Activated naive CD4-positive, alpha-beta T cell treated with Interleukin-2 at 50 U/mL for 16 hours (primary cell): ENCODE measurements at places on chromosomes 6 and 20.
A peak's percentile ranks its signal among the peaks of the same experiment; 100 is the strongest.

DNA sequence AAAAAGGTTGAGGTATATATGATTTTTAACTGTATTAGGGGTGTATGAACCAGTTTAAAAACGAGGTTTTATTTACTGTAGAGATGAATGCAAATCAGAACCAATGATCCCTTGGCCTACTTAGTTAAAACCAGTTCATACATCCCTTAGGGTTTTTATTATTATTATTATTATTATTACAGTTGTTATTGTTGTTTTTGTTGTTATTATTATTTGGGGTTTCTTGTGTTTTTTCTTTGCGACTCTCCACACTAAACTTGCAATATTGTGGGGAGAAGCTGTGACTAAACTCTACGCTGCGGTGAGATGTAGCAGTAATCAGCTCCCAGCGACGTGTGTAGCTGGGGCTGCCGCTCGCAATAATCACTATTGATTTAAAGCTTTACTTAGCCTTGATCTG is 62.2 kb downstream of the SSR1 start:
- DNase-seq = no peak

DNA sequence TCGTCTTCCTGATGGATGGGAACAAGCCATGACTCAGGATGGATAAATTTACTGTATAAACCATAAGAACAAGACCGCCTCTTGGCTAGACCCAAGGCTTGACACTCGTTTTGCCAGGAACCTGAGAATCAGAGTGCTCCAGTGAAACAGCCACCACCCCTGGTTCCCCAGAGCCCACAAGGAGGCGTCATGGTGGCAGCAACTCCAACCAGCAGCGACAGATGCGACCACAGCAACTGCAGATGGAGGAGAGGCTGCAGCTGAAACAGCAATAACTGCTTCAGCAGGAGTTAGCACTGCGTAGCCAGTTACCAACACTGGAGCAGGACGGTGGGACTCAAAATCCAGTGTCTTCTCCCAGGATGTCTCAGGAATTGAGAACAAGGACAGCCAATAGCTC is 100.9 kb upstream of the SAMD5 start:
- DNase-seq = no peak

GRCh38 chr6:25630508-25631278 is 21.3 kb upstream of the SCGN start:
- no peak for DNase-seq

DNA sequence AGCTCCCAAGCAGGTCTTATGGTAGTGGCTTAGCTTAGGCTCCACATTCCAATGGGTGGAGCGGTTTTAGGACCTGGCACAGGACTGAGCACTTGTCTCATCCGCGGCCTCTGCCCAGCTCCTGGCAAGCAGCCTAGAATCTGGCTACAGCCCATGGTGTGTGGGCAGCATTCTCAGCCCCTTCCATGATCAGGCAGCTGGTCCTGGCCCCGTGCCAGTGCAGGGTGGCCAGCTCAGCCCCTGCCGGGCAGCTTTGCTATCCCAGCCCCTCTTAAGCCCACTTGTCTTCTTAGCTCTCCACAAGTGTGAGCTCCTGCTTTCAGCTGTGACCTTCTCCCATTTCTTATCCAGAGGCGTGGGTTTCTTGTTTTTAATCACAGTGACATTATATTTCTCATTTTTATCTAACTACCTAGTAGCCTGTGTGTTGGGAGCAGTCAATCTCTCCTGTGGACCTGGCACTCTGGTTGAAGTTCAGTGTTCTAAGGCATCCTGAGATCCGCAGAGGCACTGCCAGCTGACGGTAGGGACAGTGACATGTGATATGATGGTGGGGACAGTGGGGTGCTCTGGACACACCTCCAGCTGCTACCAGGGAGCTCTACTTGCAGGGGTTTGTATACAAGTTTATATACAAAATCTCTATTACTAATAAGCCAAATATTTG is 119.9 kb upstream of the PRND start:
- DNase-seq = no peak

DNA sequence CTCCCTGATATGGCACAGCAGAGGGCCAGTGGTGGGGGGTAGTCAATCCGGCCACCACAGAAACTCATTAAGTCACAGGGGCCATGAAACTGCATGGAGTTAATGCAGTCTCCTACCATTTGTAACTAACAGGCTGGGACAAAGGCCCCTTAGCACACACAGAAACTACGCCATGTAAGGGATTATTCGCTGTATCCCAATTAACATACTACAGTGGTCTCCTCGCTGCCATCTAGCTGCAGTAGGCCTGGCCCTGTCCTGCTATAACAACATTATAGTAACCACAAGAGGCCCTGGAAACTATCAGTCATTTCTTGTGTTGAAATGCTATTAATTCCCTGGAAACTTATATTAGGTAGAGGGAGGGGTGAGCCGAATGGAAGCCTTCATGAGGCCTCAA is 72.3 kb upstream of the CCN2 start:
- no peak for DNase-seq

- no peak for DNase-seq
Observed at GRCh38 chr6:31767096-31767645, 4.7 kb downstream of the SAPCD1 start.

DNA sequence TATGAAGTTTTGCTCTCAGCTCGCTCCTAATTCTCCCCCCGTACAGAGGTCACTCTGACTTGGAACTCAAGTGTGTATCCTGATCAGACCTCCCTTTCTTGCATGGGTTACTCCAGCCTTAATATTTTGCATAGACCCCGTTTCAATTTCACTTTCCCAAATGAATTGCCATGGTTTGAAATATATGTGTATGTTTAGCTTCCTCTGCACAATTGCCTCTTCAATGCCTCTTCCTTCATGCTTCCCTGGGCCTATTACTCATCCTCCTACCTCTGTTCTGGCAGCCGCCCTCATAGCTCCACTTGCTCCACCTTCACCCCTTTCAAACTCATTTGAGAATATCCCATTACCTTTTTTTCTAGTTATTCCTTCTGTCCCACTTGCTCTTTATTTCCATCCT is 90.0 kb upstream of the SAMD5 start:
- DNase-seq = no peak

DNA sequence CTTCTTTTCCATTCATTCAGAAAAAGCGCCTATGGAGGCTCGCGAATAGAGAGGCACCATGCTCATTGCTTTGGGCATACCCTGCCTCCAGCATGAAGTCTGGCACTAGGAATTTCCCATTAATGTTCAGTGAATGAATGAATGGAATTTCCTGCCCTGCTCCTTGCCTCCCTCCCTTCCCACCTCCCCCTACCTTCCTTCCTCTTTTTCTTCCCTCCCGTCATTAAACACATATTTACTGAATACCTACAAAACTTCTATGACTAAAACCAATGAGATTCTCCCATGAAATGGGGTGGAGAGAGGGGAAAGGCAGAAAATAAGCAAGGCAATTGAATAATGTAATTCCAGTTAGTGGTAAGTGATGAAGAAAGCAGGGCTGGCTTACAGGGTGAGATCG is 213.8 kb upstream of the AGPAT4 start:
- no peak for DNase-seq

GRCh38 chr6:38136547-38136946 is 317.0 kb downstream of the ZFAND3 start:
- no peak for DNase-seq

GRCh38 chr6:158293122-158293521 is 19.1 kb upstream of the TULP4 start:
- DNase-seq = no peak

- DNase-seq = no peak
Observed at GRCh38 chr6:41548841-41549642, 2.9 kb downstream of the FOXP4 start.

DNA sequence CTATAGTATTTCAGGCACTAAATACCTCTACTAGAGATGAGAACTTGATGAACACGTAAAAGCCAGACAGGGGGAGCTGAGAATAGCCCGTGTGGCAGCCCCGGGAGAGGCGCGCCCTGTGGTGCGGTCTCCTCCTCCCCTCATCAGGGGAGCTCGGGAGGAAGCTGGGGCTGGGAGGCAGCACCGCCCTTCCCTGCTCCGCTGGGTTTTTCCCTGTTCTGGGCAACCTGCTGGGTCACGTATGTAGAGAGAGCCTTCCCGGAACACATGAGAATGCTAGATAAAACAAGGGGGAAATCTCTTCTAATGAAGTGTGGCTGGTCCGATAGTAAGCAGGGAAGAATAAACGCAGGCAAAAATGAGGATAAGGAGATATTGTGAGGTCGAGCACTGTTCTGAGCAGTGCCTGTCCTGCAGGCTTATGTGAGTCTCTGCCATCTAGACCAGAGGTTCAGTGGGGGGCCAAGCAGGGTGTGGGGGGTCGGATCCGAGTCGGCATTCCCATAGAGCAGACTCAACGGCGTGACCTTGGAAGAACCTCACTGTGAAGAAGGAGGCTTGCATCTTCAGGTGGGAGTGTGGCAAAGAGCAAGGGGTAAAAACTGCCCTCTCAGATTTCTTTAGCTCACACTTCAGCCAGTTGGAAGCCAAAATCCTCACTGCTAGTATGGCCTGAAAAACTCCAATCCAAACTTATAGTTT is 13.4 kb upstream of the RPS6KA2 start:
- no peak for DNase-seq

- DNase-seq = no peak
Observed at GRCh38 chr6:130369831-130370230, 4.0 kb downstream of the TMEM200A start.

GRCh38 chr20:52457826-52458225 is 266.2 kb upstream of the ZFP64 start:
- DNase-seq = no peak

DNA sequence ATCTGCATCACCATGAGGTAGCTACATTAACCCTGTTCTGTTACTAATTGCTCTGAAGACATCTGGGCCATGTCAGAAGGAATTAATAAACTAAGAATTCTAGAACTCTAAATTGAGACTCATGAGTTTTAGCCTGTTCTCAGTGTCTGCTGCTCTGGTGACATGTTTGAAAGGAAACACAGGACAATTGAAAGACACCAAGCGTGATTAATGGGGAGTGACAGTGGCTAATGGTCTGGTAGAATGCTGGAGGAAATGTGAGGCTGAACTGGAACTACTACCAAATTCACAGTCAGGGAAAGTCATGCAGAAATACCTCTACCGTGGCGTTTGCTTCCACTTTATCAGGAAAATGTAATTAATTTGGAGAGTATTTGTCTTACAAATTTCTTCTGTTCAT is 140.0 kb downstream of the TBC1D7 start:
- no peak for DNase-seq

DNA sequence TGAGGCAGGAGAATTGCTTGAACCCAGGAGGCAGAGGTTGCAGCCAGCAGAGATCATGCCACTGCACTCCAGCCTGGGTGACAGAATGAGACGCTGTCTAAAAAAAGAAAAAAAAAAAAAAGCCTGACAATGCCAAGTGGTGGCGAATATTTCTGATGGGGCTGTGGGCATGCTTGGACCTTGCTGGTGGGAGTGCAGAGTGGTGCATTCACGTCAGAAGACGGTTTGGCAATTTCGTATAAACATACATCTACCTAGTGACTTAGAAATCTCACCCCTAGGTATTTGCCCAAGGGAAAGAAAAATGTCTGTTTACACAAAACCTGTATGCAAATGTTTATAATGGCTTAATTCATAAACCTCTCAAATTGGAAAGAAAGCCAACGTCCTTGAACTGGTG is 33.6 kb downstream of the CTCFL start:
- no peak for DNase-seq

- DNase-seq = no peak
Observed at GRCh38 chr6:27825025-27825793, 87.0 kb downstream of the OR2B2 start.

- no peak for DNase-seq
Observed at GRCh38 chr6:3294396-3294795, 35.6 kb downstream of the PSMG4 start.

DNA sequence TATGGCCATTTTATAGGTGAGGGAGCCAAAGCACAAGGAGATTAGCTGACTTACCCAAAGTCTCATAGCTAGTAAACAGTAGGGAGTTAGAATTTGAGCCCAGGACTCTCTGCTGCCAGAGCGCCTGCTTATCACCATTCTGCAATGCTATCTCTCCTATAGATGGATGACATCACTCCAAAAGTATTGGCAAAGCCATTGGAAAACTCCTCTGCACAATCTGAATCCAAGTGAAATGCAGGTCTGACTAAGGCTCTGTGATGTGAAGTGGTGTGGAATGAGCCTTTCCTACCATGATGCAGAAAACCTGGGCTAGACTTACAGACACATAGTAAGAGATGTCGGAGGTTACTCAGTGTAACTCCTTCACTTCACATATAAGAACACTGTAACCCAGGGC is 106.3 kb downstream of the GRM1 start:
- DNase-seq = no peak

GRCh38 chr6:147158881-147159280 is 45.3 kb upstream of the STXBP5 start:
- DNase-seq = no peak

- DNase-seq = no peak
Observed at GRCh38 chr20:63328026-63328700, 33.0 kb downstream of the CHRNA4 start.

GRCh38 chr6:39508515-39508914 is 186.0 kb upstream of the KCNK16 start:
- no peak for DNase-seq

- no peak for DNase-seq
Observed at GRCh38 chr6:43776115-43776798, 6.2 kb downstream of the VEGFA start.

- no peak for DNase-seq
Observed at GRCh38 chr6:86471791-86472190, 465.5 kb upstream of the HTR1E start.

DNA sequence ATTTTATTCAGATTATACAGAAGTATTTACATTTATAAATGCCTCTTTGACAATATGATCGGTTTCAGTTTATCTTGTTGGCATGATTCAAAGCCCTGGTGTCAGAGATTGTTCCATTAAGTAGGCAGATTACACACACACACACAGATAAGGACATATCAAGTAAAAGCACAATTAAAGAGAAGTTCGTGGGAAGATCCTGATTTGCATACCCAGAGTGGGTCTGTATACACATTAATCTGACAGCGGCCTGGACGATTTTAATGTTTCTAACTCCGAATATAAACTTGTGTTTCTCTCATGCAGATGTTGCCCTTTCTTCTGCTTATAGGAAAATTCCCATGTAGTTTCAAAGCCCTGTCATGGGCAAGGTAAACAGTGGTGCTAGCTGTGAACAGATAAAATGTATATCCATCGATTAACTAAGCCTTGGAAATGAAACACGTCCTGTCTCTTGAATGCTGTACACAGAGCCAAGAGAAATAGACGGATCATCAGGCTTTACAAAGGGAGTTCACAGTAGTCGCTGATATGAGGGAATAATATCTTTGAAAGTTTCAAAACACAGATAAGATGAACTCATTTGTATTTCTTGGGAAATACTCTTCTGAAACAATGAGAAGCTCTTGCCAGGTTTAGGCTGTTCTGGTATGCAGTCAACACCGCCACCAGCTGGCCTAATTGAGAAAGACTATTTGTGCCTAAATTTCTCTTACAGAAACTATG is 108.2 kb upstream of the GMDS start:
- DNase-seq = peak; percentile 53

GRCh38 chr6:159998538-159998937 is 29.7 kb downstream of the IGF2R start:
- no peak for DNase-seq

- no peak for DNase-seq
Observed at GRCh38 chr20:25259788-25260254, 11.9 kb downstream of the PYGB start.

GRCh38 chr6:14373648-14374437 is 256.3 kb downstream of the CD83 start:
- DNase-seq = no peak

- no peak for DNase-seq
Observed at GRCh38 chr20:17142666-17143065, 84.2 kb upstream of the PCSK2 start.

- DNase-seq = no peak
Observed at GRCh38 chr6:39568896-39569295, 156.3 kb downstream of the KIF6 start.

GRCh38 chr6:160163425-160163824 is 41.8 kb downstream of the SLC22A1 start:
- no peak for DNase-seq
